ENCODE measurements at places on chromosomes 16 and 17.

GRCh38 chr17:73342050-73342522 lies 30.3 kb upstream of the CDC42EP4 start:
- no peak for DNase-seq

DNA sequence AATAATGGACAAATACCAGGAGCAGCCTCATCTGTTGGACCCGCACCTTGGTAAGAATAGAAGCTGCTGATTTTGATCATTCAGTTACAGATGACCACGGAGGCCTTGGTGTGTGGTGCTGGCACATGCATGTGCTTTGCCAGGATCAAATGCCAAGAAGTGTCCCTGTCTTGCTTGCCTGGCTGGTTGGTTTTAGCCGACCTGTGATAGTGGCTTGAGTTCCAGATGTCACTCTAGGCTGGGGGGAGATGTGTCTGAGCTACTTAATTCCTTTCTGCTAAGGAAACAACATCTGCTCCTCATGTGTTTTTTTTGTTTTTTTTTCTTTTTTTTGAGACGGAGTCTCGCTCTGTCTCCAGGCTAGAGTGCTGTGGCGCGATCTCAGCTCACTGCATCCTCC lies 4.3 kb downstream of the TBCD start:
- DNase-seq: no peak

DNA sequence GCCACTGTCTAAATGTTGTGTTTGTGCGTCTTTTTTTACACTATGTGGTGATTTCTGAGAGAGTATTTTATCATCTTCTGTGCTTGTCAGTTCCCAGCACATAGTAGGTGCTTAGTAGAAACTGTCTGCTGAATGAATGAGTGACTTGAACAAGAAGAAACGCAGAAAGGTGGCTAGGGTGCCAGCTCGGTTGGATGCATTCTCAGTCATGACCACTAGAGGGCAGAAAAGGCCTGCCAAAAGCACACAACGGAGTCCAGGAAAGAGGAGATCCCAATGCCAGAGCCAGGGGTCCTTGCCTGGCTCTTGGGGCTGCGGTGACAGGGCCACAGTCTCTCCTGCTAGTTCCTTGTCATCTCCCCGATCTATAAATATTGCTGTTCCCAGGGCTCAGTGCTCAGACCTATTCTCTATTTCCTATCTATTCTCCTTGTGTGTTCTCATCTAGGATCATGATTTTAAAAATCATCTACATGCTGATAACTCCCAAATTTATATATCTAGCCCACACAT lies 57.3 kb upstream of the CCL1 start:
- no peak for DNase-seq

DNA sequence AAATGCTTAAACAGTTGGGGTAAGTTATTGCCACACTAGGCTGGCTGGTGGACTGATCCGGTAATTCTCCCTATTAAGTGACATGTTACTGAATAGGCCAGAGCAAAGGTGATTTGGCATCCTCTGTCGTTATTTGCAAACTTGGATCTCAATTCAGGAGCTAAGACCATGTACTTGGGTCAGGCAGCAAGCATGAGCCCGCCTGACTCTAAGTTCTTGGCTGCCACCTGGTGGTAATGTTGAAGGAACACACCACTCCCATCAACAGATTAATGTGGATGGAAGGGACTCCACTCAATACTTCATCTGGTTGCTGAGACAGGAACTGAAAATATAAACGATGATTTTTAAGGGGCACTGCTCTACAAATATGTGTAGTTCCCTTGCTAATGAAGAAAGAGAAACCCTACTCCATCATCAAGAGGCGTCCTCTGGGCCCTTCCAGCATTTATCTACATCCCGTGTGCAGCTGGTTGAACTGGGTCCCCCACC lies 70.8 kb downstream of the EMP2 start:
- peak; percentile 34 for DNase-seq

DNA sequence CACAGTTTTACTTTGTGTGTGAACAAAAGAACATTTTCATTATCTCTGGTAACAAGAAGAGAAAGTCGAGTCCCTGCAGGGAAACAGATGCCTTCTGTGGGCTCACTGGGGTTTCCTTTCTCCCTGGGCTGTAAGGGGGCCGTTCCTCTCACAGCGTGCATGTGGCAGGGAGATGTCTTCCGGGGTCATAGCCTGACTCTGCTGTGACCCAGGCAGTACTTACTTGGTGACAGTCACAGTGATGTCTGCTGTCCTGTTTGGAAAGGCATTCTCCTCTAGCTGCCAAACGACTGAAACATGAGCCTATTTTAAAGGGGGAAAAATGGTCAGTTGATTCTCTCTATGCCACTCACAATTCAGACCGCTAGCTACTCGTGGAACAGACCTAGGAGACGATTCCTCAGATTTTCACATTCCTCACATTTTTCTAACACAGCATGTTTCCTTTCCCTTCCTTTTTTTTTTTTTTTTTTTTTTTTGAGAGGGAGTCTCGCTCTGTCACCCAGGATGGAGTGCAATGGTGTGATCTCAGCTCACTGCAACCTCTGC lies 7.3 kb downstream of the HASPIN start:
- no peak for DNase-seq
